ENCODE measurements at places on chromosomes 1 and 21.

- DNase-seq: no peak
Observed at GRCh38 chr1:182998482-182998881, 24.7 kb upstream of the LAMC1 start.

DNA sequence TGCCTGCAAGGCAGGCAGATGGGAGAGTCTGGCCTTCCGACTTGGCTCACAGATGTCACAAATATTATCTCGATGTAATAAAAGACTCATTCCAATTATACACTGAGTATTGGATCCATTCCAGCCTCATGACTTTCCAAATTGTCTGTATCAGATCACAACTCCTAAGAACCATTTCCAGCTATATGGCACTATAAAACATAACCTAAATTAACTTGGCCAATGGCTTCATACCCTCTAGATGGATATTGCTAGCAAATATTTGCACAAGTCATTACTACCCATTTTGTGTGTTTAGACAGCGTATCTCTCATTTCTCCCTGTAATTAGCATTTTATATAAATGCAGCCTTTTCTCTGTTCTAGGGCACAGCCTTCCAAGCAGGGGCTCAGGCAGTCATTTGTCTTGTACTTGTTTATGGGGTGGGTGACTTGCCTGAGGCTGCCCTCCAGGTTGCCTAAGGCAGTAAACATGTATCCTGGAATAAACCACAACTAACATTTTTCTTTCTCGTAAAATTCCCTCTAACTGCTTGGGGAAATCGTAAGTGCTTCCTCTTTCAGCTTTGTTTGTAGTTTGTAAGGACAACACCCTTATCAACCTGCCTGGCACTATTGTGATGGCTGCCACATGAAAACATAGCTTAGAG, 70.6 kb upstream of the KCNJ6 start:
- no peak for DNase-seq

GRCh38 chr1:99663501-99663900, 17.6 kb downstream of the PALMD start:
- DNase-seq: no peak

DNA sequence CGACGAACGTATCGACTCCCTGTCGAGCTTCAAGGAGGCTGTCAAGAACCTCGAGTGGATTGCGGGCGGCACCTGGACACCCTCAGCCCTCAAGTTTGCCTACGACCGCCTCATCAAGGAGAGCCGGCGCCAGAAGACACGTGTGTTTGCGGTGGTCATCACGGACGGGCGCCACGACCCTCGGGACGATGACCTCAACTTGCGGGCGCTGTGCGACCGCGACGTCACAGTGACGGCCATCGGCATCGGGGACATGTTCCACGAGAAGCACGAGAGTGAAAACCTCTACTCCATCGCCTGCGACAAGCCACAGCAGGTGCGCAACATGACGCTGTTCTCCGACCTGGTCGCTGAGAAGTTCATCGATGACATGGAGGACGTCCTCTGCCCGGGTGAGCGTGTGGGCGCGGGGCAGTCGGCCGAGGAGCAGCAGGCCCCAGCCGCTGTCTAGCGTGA, 28.0 kb downstream of the COL6A2 start:
- no peak for DNase-seq

DNA sequence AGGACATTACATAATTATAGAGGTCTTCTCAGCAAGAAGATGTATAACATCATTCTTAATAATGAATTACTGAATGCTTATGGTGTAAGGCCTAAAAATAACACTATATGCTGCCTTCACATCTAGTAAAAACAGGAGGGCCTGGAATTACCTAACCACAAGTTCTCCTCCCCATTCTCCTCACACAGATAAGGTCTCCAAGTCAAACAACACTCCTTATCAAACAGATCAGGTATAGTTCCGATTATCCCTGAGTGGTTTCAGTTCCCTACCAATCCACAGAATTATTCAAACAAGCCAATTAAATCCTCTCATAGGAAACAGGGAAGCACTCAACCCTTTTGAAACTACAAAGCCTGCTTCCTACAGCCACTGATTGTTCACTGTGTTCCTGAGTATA, 4.0 kb upstream of the AGBL4 start:
- DNase-seq: no peak

DNA sequence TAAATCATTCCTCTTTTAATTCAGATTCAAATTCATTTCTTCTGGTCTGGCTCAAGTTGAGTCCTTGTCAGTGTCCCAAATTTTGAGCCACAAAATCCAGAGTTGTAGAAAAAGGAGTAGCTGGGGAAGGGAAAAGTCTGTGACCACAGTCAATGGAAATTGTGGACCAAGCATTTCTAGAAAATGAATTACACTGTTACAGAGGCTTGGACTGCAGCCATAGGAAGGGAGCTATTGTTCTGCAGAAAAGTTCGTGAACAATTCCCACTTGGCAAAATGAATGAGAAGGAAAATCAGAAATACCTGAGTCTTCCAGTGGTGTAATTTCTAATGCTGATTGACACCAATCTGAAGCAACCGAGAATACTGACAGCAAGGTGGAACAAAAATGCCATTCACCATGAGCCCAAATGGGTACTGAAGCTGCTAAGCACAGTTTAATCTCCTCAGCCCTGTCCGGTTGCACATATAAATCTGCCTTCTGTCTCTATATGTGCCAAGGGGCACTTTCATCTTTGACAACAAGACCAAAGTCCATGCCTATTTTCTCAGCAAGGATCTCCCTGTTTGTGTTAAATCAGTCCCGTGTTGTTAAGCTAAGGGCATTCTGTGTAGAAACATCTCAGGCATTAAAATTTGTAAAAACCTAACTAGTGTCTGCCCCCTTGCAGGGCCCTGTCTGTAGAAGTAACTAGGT, 51.3 kb downstream of the TEX35 start:
- DNase-seq: no peak

DNA sequence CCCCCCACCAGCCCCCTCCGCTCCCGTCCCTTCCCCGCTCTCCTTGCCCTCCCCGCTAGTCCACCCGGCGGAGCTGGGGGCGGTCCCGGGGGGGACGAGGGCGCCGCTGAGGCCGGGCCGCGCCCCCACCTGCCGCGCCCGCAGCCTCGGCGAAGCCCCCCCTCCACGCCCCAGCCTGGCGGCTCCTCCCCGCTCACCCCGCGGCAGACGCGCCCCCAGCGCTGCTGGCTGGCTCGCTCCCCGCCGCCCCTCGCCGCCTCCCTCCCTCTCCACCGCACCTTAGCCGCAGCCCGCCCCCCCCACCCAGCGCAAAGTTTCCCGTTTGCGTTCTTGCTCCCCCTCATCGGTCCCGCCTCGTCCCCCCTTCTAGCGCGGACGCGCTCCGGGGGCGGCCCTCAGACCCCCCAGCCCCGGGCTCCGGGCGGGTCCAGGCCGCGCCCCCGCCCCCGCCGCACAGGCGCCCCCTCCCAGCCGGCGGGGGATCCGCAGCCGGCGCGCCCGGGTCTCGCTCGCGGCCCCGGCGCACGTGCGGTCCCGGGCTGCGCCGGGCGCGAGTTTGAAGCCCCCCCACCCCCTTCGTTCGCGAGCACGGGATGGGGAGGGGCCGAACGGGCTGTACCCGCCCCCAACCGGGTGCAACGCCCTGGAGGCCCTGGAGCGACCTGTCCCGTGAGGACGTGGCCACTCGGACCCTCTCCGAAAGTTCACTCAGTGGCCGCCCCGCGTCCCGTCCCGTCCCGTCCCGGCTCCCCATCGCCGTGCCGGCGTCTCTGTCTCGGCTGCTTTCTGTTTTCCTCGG, 623 bp downstream of the PTPRF start:
- no peak for DNase-seq

All from GM10248 (cell line).